ENCODE measurements at places on chromosomes 1 and 21.

DNA sequence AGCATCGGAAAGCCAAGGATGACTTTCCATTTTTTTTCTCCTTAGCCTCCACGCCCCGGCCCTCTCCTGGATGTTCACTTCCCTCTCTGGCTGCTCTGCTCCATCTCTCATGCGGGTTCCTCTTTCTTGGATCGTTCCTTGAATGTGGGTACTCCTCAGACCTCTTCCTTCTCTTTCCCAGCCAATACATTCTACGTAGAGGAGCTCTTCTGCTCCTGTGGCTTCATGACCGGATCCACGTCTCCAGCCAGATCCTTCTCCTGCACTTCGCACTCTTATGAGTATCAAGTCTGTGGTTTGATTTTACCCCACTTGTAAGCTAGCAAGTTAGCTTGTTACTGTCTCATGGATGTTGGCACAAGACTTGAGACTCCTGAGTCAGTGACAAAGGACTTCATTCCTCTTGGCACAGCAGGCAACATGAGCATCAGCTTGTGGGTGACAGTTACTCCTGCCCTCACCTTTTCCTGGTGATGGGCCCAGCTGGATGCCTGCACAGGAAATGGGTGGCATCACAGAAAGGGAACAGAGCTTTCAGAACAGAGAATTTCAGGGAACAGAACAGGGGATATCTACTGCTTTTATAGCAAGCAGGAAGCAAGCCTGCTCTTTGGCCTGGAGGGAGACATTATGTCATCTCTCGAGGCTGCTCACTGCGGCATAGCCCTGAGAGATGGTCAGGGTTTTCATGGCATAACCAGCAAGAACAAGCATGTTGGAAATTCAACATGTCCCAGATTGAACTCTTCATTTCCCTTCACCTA, 100.1 kb upstream of the KIF26B start:
- no peak for DNase-seq

DNA sequence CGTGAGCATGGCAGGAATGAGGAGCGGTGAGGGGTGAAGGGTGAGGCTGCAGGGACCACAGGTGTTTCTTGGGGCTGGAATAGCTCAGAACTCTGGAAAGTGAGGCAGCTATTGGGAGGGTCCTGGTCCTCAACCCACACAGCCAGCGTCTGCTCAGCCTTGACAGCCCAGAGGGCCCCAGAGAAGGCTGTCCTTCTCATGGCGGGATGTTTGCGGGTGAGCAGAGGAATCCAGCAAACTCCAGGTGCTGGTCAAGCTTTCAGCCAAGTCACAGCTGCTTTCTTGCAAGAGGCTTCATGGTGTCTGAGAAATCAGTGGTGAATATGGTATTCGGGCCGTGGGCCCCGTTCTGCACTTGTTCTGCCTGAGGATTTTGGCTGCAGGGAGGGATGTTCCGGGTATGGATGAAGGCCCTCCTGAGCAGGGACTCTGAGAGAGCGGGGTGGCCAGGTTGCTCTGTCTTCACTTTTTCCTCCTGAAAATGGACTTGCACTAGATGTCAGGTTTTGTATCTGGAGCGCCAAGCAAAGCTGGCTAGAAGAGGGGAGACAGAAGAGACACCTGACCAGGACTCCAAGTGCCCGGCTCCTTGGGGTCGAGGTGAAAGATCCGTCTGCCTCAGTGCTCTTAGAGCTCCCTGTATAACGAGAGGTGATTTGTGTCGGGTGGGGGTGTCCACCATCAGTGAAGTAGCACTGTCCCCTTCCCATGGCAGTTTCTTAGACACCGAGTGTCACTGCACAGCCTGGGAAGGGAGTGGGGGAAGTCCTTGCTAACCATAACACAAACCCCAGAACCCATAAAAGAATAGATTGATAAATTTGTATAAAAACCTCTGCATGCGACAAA, 139.9 kb downstream of the PEX14 start:
- no peak for DNase-seq

- DNase-seq: no peak
Measured at GRCh38 chr1:78033797-78034172, 12.0 kb upstream of the GIPC2 start.

DNA sequence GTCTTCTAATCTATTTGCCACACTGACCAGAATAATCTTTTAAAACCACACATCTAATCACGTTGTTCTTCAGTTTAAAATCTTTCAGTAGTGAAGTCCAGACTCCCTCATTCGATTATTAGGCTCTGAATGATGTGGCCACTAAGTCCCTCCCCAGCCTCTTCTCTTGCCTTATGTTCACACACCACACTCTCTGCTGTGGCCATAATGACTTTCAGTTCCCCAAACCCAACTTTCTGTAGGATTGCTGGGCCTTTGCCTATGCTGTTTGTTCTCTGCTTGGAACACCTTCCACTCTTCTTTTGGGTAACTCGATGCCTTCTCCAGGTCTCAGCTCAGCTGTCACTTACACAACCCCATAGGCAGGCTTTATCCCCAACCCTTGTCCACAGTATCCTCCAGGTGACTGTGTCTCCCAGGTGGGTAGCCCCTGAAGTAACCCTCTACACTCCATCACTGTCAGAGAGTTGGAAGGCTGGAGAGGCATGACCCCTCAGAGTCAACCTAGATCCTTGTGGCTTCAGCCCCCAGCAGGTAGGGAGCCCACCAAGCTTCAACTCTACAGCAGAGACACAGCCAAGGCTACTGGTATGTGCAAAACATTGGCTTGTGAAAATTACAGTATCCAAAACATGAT, 8.4 kb upstream of the SLC37A1 start:
- no peak for DNase-seq
